ENCODE measurements at places on chromosomes 1 and 21.

DNA sequence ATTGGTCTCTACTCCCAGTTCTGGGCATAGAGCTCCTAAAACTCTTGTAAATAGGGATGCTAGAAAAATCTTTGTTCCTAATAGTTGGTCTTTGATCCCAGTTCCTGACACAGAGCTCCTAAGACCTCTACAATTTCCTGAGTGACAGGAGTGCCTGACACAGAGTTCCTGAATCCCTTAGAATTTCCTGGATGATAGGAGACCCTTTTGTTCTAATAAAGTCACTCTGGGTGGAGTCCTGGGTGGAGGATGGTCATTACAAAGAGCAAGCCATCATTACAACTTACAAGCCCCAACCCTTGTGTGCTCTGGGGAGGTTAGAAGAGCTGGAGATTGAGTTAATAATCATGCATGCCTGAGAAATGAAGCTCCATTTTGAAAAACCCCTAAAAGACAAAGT, 58.4 kb downstream of the ZZZ3 start:
- no peak for DNase-seq

GRCh38 chr1:171310661-171311087, 3.3 kb upstream of the FMO4 start:
- DNase-seq = no peak

DNA sequence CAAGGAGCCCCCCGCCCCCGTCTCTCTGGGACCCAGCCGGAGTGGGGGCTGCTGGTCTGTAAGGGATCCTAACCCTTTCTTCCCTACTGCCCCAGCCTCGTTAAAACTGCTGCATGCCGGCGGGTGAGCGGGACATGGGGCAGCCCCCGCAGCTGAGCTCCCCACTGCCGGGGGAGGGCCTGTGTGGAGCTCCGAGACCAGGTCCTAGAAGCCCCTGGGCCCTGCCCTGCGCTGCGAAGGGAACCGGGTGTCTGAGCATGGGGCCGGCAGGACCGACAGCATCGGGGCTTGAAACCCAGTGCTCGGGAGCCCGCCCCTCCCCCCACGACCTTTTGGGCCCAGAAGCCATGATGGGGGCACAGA, 9.2 kb upstream of the COL6A1 start:
- no peak for DNase-seq

GRCh38 chr1:234911787-234912186, 216.8 kb downstream of the TOMM20 start:
- DNase-seq = no peak

DNA sequence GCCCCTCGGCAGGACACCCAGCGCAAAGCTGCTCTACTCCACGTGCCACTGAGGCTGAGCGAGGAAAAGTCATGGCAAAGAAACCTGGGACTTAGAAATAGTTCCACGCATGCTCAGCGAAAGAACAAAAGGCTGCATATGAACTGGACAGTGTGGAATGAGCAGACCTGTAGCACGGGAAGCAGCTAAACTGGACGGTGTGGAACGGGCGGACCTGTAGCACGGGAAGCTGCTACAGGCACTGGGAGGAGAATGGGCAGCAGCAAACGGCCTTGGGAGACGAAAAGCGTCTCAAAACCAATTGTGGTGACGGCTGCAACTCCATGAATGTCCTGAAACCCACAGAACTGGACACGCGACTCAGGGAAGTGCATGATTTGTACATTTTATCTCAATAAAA, 15.6 kb downstream of the SSU72 start:
- DNase-seq = no peak

GRCh38 chr21:38631676-38632075, 133.4 kb upstream of the ERG start:
- no peak for DNase-seq

DNA sequence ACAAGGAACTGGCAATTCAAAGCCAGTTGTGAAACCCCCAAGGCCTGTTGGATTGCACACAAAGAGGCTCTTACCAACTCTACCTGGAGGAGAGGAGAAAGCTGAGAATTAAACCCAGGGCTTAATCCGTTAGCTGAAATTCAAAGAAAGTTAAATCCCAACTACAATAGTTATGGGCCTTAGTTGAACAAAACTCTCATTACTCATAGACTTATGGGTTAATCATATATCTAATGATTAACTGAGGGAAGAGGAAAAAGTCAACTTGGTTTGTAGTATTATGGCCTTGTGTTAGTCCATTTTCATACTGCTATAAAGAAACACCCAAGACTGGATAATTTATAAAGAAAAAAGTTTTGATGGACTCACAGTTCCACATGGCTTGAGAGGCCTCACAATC, 838.2 kb upstream of the ADGRL2 start:
- DNase-seq = no peak

- no peak for DNase-seq
These were observed 2.8 kb upstream of the LRRC38 start for GRCh38 chr1:13516606-13517005.

- no peak for DNase-seq
These were observed 39.8 kb downstream of the OLIG1 start for GRCh38 chr21:33109574-33110339.

- DNase-seq = no peak
These were observed 31.0 kb downstream of the AZIN2 start for GRCh38 chr1:33111965-33112364.

GRCh38 chr1:4944911-4945310, 290.5 kb downstream of the AJAP1 start:
- DNase-seq = no peak

DNA sequence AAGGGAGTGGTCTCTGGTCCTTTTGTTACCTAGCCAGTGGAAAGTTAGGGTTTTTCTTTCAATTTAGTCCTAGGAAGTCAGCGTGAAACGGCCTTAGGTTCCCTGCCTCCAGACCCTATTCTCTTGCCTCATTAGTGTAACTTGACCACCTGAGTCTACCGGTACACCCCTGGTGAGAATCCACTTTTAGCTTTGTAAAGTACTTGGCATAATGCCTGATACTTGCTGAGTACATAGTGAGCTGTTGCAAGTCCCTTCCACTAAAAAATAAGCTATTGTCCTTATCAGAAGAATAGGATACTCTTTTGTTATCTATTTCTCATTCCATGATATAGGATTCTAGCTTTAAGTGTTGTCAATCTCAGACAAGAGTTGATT, 228.8 kb downstream of the ST6GALNAC3 start:
- no peak for DNase-seq

DNA sequence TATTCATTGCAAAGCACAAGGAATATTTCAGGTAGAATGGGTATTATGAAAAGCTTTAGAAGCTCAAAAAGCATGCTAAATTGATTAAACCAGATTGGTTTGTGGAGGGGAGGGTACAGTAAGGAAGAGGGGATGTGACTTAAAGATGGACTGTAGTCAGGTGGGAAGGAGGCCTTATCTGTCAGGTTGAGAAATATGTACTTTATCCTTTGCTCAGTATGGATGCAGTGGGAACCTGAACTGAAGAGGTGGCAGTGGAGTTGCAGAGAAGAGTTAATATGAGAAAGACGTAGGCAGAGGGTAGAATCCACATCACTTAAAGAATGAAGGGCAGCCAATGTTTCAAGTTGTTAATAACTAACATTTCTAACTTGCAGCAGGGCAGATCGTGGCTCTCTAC, 44.1 kb downstream of the SNX7 start:
- no peak for DNase-seq

DNA sequence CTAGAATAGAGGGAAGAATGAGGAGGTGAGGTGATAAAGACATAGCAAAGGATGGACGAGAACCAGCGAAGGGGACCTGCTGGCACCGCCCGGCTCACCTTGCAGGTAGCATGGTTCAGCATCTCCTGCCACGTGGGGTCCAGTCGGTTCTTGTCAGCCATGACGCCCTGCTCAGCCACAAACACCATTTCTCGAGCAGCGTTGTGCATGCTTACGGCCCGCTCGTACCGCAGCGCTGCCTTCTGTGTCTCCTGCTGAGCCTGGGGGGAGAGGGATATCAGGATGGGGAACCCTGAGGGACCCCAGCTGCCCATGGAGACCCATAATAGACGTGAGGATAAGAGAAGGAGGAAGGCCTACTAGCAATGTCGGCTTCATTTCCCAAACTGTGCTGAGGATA, 11.4 kb downstream of the SH3BP5L start:
- no peak for DNase-seq
